ENCODE measurements at places on chromosomes 3 and 15.

GRCh38 chr3:43503067-43503728 lies 118.6 kb downstream of the ANO10 start:
- DNase-seq: peak; percentile 35

DNA sequence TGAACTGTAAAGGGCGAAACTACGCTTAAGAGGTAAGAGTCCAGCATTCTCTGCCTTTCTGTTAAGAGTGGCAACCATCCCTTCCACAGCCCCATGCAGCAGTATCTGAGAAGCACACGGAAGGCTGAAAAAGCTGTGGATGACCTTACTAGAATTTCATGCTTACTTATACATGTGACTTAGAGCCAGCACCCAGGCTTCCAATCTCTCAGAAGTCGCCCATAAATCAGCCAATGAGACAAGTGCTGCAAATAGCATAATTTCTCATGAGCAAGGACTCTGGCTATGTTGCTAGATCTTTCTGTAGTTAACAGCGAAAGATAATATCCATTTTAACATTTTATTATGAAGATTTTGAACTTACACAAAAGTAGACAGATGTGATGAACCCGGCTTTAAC lies 65.3 kb downstream of the IGF2BP2 start:
- no peak for DNase-seq

DNA sequence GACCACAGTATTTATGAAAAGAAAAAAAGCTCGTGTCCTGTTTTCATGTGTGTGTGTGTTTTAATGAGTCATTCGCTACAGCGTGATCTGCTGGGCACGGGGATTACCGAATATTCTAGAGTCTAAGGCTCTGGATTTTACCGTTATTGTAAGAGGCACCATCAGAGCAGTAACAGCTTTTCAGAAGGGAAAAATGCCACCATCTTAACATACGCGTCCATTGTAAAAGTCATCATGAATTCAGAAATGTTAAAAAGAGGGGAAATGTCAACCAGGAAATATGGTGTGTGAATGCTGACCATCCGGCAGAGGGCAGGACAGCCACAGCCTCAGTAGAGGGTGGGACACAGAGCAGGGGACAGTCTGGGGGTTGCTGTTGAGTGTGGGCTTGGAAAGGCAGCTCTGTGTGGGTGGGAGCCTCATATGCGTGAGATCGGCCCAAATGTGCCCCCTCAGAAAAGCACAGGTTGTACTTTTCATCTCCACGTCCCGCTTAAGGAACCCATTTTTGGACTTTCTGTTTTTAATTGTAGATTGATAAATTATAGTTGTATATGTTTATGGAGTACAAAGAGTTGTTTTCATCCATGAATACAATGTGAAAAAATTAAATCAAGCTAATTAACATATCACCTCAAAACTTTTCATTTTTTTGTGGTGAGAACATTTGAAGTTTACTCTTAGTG lies 69.6 kb downstream of the ASB7 start:
- DNase-seq: no peak

GRCh38 chr3:69323941-69324340 lies 61.9 kb downstream of the FRMD4B start:
- DNase-seq: no peak

DNA sequence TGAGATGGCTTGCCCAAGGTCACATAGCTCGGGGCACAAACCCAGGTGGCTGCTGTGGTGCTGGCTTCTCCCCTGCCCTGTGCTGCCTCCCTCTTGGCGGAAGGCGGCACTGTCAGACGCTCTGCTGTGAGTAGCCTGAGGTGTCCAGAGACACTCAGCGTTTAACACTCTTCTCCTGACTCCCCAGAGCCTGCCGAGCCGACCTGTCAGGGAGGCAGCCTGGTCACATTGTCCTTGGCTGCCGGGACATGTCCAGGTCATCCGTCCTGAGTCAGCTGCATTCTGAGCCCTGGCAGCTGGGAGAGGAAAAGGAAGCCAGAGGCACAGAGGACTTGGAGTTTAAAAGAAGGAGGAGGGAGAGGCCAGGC lies 4.7 kb downstream of the LMAN1L start:
- DNase-seq: no peak

DNA sequence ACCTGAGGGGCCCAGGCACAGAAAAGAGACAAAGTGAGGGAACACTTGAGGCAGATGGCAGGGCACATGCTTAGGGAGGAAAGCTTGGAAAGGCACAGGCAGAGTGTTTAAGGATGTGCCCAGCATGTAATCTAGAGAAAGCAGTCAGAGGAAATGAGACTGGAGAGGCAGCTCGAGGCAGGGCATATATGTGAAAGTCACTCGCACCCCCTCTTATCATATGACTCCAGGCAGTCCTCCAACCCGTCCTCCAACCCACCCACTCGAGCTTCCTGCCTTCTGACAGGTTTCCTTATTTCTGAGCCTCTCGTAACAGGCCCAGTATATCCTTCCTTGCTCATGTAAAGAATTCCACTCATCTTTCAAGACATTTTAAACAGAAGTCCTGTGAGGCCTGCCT lies 294.0 kb downstream of the SOX2 start:
- DNase-seq: no peak

GRCh38 chr3:113057117-113057516 lies 66.3 kb downstream of the GTPBP8 start:
- DNase-seq: no peak

- no peak for DNase-seq
These were observed 2.4 kb downstream of the MYLK start for GRCh38 chr3:123881771-123882170.

GRCh38 chr3:21562243-21562642 lies 188.8 kb downstream of the ZNF385D start:
- DNase-seq: no peak

DNA sequence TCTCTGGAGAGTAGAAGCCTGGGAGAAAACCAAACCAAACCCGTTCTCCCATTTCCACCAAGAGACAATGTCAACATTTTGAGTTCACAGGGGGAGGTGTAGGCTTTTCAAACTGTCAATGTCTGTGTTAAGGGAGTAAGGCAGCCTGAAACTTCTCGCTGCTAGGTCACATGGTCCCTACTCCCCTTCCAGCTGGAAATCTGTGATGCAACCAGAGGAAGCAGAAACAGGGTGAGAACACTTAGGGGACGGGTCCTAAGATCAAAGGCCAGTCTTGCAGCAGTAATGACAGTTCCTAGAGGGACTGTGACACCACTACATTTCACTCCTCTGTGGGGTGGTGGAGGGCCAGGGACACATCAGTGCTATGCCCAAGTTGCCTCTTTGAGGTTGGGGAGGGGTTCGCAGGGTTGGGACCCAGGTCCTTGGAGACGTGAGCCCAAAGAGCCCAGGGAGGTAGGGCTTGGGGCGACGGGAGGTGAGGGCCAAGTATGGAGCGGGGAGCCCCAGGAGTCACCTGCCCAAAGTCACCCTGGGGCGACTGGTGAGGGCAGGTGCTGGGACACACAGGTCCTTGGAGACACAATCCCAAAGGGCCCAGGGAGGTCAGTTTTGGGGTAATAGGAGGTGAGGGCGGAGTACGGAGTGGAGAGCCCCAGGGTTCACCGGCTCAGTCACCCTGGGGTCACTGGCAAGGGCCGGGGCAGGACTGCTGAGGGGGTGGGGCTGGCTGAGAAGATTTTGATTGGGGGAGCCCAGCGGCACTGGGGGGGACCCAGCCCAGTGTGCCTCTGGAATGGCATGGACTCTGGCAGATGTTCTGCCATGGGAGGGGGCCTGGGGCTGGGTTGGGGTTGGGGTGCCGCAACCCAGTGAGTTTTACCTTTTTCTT lies 582 bp downstream of the GOLGA6L2 start:
- DNase-seq: no peak

- no peak for DNase-seq
These were observed 63.2 kb downstream of the PXYLP1 start for GRCh38 chr3:141294848-141295247.

DNA sequence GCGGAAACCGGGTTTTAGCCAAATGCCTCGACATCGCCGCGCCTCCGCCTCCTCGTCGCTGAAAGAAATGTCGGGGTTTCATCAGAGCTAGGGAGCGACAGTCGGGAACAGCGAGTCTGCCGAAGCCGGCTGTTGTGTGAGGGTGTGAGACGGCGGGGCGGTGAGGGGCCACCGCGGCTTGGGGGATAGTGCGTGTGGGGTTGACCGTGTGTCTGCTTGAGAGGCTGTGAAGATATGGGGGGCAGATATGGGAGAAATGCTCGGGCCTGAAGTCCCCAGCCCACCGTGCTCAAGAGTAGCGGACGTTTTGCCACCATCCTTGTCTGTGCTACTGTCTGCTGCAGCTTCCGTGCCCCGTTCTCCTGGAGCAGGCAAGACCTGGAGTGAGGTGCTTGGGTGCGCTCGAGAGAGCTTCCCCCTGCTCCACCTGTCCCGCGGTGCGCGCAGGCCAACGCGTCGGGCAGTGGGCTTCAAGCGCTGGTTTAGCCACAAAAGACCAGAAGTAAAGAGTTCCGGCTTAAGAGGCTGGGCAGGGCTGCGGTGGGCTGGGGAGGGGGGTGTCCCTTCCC lies 716 bp upstream of the ISLR2 start:
- no peak for DNase-seq

DNA sequence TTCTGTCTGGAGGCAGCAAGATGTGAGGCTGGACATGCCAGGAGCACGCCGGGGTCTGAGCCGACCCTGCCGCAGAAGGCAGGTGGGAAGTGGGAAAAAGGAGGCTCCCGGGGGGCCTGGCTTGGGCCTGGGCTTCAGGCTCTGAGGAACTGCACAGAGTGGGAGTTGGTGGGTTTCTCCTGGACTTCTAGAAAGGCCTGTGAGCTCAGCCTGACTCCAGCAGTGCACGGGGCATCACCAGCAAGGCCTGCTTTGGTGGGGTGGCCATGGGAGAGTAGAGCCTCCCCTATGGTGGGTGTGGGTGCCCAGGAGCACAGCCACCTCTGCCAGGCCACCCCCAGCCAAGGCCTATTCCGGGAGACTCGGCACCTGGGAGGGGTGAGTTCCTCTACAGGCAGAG lies 18.1 kb upstream of the SLC41A3 start:
- no peak for DNase-seq

GRCh38 chr15:47586653-47587224 lies 130.6 kb upstream of the SEMA6D start:
- no peak for DNase-seq

GRCh38 chr3:194828116-194828515 lies 142.4 kb downstream of the FAM43A start:
- no peak for DNase-seq

DNA sequence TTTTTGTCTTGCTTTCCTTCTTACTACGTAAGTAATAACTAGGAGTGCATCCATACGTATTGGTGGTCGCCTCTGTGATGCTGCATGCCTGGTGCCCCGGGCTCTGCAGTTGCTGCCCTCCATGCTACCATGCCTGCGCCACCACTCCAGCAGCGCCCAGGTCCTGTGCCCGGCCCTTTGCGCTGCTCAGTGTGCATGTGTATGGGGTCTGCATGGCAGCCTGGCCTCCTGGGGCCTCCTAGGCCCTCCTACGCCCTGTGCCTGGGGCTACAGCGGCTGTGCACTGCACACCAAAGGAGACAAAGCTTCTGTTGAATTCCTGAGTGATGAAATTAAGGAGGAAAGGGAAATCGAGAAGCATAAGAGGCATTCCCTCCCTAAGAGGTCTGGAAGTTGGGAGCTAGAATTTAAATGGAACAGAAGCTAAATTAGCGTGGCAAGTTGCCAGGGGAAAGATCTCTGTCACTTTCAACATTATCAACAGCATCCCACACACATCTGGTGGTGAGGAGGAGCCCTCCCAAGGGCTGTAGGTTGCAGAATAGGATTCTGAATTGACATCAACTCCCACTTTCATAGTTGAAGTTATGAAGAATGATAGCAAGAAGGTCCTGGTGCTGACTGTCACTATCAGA lies 275.0 kb upstream of the CHRM5 start:
- no peak for DNase-seq

- DNase-seq: no peak
These were observed 19.5 kb downstream of the CD47 start for GRCh38 chr3:108071368-108071767.

DNA sequence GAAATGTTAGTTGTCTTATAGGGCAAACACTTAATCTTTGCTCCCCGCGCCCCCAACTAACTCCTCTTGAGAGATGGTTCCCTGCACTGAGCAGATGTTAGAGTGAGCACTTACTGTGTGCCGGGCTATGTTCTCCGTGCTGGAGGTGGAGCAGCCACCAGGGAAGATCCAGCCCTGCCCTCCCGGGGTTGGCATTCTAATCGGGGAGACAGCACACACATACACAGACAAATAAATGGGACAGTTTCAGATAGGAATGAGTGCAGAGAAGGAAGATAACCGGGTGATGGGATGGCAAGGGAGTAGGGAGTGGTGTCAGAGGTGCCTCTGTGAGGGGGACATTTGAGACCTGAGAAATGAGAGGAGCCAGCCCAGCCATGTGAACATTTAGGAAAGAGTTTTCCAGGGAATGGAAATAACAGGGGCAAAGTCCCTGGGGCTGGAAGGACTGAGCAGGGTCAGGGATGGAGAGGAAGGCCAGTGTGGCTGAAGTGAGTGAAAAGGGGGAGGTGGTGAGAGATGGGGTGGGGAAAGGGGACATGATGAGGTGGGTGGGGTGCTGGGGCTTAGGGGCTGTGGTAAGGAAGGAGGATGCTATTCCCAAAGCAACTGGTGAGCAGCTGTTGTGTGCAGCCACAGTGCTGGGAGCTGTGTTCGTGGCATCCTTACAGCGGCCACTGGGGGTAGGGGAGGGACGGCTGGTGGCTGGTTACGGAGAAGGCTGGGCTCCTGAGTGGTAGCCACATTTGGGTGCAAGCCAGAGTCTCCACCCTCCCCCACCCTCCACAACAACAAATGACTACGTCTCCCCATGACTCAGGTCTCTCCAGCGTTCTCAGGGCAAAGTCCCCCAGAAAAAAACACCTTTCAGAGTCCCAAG lies 15.4 kb upstream of the FGD5 start:
- no peak for DNase-seq

- no peak for DNase-seq
These were observed 173.1 kb upstream of the LYSMD4 start for GRCh38 chr15:99906311-99906710.

GRCh38 chr3:130854208-130854864 lies 39.5 kb upstream of the ATP2C1 start:
- DNase-seq: peak; percentile 65

GRCh38 chr3:73653877-73654276 lies 29.1 kb upstream of the PDZRN3 start:
- no peak for DNase-seq

GRCh38 chr15:96274087-96274440 lies 56.4 kb upstream of the NR2F2 start:
- no peak for DNase-seq

DNA sequence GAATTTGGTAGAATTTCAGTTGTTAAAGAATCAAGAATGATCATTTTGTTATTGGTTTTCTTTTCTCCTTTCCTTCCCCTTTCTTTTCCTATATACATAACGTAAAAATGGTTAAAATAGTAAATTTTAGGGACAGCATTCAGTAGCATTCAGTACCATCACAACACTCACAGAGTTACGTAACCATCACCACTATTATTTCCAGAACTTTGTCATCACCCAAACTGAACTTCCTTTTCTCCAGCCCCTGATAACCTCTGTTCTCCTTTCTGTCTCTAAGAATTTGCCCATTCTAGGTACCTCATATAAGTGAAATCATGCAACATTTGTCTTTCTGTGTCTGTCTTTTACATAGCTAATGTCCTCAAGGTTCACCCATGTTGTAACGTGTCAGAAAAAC lies 165.3 kb downstream of the AKAP13 start:
- DNase-seq: no peak

- no peak for DNase-seq
These were observed 100.5 kb downstream of the NAALADL2 start for GRCh38 chr3:174959556-174960065.

GRCh38 chr3:171229173-171229572 lies 202.7 kb upstream of the SLC2A2 start:
- no peak for DNase-seq

GRCh38 chr3:50390508-50391224 lies 31.3 kb upstream of the TMEM115 start:
- DNase-seq: no peak

Data from MM.1S (cell line).